Stimulated activated CD4-positive, alpha-beta T cell treated with anti-CD3 and anti-CD28 coated beads, Interleukin-15, amount 100 ng/mL, for 48 hours (primary cell): ENCODE measurements at places on chromosomes 4 and X.

GRCh38 chr4:183831026-183831446 is 74.1 kb upstream of the STOX2 start:
- DNase-seq: no peak

GRCh38 chr4:123505095-123506010 is 108.8 kb downstream of the SPRY1 start:
- DNase-seq: no peak

GRCh38 chr4:161540265-161540664 is 623.5 kb downstream of the FSTL5 start:
- DNase-seq: no peak

- DNase-seq: peak; percentile 35
Measured at GRCh38 chr4:52659001-52659721, at the start of gene USP46. Gene USP46, minus strand, starts transcription at chr4:52659301. Its CDS starts 151 bp downstream, at chr4:52659150.

DNA sequence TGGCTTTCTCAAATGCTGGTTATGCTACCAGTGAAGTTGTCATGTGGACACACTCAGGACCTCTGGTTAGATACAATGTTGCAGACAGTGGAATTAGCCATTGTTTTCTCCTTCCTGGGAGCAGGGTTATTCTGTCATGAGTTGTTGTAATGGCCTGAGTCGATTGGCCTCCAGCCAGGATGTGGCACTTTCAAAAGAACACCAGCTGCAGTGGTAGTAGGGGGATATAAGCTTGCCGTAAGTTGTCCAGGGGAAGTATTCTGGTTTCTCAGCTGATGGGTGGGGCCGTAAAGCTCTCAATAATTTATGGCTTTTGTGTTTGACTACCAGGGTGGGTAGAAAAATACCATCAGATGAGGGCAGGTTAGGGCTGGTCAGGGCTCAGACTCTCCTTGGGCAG is 697.5 kb upstream of the GNPDA2 start:
- DNase-seq: no peak

DNA sequence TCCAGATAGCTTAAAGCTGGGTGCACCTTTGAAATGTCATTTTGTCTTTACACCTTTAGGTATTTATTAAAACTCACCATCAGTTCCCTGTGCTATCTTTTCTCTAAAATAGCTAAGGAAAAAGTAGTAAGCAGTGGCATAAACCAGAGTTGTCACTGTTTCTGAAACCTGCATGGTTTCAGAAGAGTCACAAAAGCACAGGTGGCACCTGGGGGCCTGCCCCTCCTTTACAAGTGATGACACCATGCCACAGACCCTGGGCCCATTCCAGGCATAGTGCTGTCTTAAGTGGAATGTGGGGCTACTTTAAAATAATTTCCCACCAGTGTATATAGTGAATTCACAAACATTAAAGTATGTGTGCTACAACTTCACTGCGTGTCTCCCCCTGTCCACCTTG is 47.8 kb downstream of the DCUN1D4 start:
- no peak for DNase-seq

GRCh38 chr4:67522851-67523671 is 22.2 kb downstream of the CENPC start:
- no peak for DNase-seq

DNA sequence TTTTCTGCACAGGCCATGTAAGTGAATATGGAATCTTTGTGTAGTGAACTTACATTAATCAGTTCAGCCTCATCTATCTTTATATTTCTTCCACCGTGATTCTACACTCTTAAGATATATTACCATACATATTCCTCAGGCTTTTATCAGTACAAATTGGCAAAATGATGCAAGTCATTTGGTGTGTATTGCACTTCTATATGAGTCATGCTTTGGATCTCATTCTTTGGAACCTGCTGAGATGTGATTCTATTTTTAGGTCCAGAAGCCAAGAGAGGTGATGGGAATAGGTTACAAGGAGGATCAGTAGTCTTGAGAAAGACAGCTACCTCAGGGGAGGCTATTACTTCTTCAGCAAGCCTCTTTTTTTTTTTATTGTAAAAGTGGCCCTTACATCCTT is 204.4 kb downstream of the ZNF330 start:
- DNase-seq: no peak

GRCh38 chr4:48031802-48032525 is 15.4 kb downstream of the NIPAL1 start:
- no peak for DNase-seq

DNA sequence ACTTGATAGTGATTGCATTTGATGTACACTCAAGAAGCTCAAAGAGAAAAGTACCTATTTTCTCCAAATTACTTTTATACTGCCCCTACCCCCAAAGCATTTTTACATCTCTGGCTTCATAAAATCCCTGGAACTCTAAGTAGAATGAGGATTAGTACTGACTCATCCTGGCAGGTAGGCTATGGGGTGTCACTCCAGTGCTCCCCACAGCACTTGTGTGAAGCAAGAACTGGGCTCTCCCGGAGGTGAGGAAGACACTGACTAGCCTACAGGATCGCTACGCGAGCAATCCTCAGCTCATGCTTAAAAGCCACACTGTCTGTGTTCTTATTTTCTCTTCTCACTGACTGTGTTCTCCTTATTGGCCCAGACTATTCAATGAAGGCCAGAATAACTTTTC is 90.4 kb upstream of the NDP start:
- no peak for DNase-seq

GRCh38 chr4:41418444-41418843 is 119.5 kb upstream of the LIMCH1 start:
- DNase-seq: no peak

GRCh38 chrX:9318213-9318612 is 146.6 kb upstream of the TBL1X start:
- DNase-seq: no peak

DNA sequence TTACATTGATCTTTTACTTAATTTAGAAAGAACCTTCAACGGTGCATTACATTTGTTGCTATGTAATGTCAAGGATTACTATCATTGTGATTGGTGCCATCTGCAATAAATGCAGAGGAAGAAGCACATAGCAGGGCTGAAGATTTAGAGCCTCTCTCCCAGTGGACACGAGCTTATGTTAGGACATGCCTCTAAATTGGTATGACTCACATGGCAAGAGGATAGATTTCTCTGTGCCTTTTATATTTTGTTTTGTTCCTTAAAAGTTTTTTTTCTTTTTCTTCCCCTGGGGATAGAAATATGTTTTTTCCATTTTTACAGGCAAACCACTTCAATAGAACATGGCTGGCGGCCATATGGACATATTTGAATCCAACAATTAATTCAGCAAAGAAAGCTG is 205.0 kb upstream of the HAND2 start:
- no peak for DNase-seq

DNA sequence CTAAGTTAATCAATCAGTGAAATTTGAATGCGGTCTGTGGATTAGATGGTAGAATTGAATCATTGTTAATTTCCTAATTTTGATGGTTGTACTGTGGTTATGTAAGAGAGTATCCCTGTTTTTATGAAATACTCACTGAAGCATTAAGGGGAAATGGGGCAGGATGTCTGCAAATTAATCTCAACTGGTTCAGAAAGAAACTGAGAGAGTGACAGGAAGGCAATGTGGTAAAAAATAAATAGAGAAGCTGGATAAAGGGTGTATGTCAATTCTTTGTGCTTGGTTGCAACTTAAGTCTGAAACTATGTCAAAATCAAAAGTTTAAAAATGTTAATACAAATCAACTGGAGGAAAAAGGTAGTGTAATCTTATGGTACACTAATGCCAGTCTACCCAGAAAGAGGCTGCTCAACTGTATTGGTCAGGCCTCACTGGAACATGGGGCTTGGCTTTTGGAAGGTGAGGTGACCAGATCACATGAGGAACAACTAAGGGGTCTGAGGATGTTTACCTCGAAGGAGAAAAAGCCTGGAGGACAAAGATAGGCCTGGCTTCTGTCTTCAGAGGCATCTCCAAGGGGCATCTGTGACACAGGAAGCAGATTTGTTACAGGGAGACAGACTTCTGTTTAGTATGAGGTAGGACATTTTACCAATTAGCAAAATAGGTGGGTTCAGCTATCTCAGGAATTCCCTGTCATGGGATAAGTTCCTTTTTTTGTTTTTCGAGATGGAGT is 83.1 kb downstream of the DLG3 start:
- no peak for DNase-seq

DNA sequence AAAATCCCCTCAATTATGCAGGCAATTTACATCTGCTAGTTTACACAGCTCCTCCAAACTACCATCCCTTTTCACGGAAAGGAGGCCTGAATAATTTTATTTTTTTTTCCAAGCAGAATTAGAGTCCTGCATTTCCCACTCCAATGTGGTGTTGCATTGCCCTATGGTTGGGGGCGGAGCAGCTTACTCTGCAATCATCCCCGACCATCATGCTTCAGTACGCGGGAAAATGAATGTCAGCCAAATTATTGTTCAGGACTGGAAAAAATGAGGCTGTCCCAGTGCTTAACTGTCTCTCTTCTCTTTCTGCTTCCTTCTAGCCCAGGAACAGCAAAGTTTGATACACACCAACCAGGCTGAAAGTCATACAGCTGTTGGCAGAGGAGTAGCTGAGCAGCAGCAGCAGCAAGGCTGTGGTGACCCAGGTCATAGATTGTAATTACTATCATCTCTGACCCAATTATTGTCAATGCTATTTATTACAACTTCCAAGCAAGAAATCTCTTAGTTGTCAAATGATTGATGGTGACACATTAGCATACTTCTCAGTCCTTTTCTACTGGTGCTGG is 28.3 kb downstream of the MMRN1 start:
- no peak for DNase-seq

DNA sequence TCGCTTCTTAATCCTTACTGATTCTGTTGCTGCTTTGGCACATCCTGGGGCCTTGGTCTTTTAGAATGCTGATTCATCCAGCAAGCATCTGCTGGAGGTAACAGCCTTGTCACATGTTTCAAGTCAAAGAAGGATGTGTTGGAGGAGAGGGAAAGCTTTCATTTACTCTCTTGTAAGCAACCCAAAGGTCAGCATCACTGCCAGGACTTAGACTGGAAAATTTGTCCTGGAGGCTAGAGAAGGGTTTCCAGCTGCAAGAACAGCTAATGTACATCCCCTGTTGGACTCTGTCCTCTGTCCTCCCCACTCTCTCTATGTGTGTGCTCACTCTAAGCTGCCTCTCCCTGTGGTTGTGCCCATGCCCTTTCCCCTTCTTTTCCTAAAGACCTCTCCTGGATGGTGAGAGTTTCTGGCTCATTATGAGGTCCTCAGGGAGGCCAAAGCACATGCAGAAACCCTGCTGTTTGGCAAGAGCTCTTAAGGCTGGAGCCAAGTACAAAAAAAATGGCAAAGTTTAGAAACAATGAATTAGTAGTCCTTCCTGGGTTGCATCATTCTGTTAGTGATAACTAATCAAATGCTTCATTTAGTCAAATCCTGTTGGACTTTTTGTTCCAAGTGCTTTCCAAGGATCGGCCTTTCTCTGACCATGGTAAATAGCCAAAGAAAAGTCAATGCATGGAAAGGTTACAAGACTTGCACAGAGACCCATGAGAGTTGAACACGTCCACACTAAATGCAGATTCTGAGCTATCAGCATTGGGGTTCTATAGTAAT is 13.4 kb upstream of the SRPX start:
- no peak for DNase-seq

GRCh38 chrX:132071254-132071653 is 48.2 kb downstream of the STK26 start:
- DNase-seq: no peak

DNA sequence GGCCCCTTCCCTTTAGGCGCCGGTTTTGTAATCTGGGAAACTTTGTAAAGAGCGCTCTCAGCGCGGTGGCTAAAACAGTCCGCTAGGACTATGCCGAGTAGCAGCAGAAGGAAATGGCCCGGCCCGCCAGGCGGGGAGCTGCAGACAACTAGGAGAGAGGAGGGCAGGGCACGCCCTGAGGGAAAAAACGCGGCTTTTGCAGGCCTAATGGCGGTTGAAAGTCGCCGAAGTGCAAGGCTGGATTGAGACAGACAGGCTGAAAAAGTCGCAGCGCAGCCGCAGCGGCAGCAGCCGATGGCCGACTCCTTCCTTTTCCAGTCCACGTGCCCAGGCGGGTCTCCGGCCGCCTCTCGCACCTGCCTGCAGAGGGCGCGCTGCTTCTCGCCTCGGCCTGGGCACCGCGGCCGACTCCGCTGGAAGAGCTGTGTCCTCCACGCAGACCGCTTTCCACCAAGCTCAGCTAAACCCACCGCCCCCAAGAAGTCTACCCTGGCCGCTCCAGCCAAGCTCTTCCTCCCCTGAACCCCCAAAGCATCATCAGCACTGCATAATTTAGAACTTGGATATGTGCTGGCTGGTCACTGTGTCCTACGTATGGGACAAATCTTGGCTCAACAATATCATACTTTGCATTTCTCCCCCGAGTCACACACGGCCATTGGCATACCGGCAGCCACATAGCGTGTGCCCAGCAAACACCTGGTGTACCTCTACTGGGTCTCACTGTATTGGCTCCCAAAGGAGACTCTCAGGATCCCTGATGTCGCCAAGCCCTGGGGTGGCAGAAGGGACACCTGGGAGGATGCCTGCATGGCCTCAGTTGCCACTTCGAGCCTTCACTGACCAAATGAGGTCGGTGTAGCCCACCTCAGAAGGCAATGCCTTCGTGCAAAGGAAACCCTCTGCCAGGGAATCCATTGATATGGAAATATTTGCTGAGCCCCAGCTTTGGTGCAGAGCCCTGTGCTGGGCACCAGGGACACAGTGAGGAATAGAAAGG is 14.5 kb downstream of the SLC25A5 start:
- DNase-seq: peak; percentile 48

DNA sequence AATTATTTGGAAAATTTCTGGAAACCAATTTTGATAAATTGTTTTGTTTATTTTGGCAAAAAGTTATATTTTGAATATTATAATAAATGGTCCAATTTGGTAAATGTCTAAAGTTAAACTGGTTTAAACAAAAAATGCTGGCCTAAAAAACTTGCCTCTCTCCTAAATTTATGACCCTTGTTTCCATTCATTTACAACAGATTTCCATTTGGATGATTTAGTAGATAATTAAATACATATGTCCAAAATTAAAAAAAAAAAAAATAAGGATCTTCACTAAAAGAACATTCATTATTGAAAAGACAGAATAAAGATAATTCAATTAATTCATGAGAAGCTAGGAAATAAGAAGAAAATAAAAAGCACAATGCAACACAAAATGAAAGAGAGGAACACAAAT is 449.5 kb downstream of the SPRY1 start:
- no peak for DNase-seq

GRCh38 chrX:13223868-13224567 is 95.8 kb downstream of the ATXN3L start:
- no peak for DNase-seq

DNA sequence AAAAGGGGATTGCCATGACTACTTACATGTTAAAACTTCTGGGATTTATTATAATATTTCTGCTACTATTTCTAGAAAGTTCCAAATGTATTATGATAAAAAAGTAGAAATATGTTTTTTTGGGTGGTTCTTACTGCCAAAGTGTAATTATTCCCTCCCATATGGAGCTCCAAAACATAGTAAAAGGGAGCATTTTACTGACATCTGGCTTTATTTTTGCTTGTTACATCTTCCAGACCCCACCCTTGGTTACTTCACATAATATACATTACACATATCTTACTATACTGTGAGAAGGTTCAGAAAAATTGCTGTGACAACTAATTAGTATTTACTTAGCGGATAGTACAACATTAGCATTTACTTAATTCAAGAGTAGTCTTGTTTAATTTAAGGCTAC is 205.1 kb upstream of the TLL1 start:
- DNase-seq: no peak
